ENCODE measurements at places on chromosomes 2 and 18. TPM values are rescaled to one million over a fixed set of nuclear protein-coding genes. Genes with fewer than 3 reads are reported as not detected.

- DNase-seq: no peak
- H3K27me3 ChIP-seq: no peaks in the 10 kb centered on the region
- H3K36me3 ChIP-seq: no peaks in the 10 kb centered on the region
- H3K4me1 ChIP-seq: no peaks in the 10 kb centered on the region
- no peak overlapping the region for H3K4me3 ChIP-seq
These were observed 363.7 kb upstream of the CHAC2 start for GRCh38 chr2:53403792-53404413.

GRCh38 chr2:154637456-154637855 is 61.0 kb upstream of the KCNJ3 start:
- no peak overlapping the region for H3K27ac ChIP-seq
- DNase-seq: no peak
- H3K4me3 ChIP-seq: no peak overlapping the region
- H3K4me1 ChIP-seq: no peaks in the 10 kb centered on the region
- H3K27me3 ChIP-seq: no peaks in the 10 kb centered on the region
- no peaks in the 10 kb centered on the region for H3K36me3 ChIP-seq

DNA sequence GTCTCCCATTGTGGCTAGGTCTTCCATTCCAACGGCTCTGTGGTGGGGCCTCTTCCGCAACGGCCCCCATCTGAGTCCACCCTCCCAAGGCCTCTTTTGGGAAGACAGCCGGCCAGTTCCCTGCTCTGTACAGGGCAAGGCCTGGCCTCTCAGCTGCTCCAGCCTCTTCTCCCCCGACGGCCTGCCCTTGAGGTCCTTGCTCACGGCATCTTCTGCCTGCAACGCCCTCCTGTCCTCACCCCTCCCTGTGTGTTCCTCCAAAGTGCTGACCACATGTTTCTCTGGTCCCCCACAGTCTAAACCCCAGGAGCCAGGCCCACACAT is 16.0 kb downstream of the HS6ST1 start:
- H3K36me3 ChIP-seq: no peaks in the 10 kb centered on the region
- no peak for DNase-seq
- H3K27me3 ChIP-seq: no peaks in the 10 kb centered on the region
- H3K27ac ChIP-seq: no peak overlapping the region
- no peak overlapping the region for H3K4me3 ChIP-seq

DNA sequence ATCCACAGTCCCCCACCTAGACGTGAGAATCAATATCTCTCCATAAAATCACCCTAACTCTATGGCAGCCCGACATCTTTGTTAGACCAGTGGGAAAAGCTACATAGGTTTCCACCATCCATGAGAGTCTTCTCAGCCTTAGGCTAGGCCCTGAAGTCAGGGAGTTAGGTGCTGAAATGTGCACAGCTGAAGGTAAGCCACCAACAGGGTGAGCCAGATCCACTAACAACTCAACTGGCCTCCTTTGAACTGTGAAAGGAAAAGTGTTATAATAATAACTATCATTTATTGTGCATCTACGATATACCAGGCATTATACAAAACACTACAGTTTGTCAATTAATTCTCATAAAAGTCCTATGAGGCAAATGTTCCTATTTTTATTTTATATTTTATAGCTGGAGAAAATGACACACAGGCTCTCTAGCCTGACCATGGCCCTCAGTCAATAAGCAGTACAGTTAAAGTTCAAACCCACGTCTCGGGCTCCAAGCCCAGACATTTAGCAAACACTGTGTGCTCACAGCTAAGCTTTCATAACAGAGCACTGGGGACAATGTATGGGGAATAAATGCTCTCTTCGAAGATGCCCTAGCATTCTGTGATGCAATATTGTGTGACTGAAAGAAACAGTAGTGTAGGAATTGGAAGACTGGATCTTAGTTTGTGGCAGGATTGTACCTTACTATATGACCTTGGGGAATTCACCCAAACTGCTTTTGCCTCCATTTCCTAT is 11.2 kb upstream of the CYP27C1 start:
- no peak overlapping the region for H3K4me3 ChIP-seq
- peaks cover 4% of the 10 kb centered on the region for H3K4me1 ChIP-seq
- no peaks in the 10 kb centered on the region for H3K36me3 ChIP-seq
- H3K27ac ChIP-seq: no peak overlapping the region
- no peak for DNase-seq

DNA sequence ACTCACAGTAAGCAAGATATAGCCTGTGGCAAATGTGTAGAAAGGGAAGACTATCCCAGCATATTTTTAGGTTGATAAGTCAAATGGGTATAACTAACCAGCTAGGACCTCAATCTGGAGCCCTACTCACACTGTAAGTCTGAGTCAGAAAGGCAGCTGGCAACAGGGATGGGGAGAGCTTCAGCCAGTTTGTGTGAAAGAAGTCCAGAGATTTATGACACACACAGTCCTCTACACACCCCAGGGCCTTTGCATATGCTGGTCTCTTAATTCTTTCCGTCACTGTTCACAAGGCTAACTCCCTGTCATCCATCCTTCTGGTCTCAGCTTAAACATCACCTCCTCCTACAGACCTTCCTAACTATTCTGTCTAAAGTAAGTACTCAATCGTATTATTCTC is 5.9 kb upstream of the TCF4 start:
- no peaks in the 10 kb centered on the region for H3K36me3 ChIP-seq
- H3K27me3 ChIP-seq: no peaks in the 10 kb centered on the region

- H3K4me1 ChIP-seq: no peaks in the 10 kb centered on the region
- no peaks in the 10 kb centered on the region for H3K36me3 ChIP-seq
- no peaks in the 10 kb centered on the region for H3K27me3 ChIP-seq
These were observed 23.6 kb downstream of the FAM171B start for GRCh38 chr2:186717320-186718007.

- no peaks in the 10 kb centered on the region for H3K36me3 ChIP-seq
- no peak overlapping the region for H3K4me3 ChIP-seq
- H3K27me3 ChIP-seq: no peaks in the 10 kb centered on the region
These were observed 150.7 kb downstream of the CDH7 start for GRCh38 chr18:65901522-65901921.

GRCh38 chr2:169178804-169179390 is 109.5 kb downstream of the DHRS9 start:
- H3K27me3 ChIP-seq: no peaks in the 10 kb centered on the region
- DNase-seq: no peak
- H3K36me3 ChIP-seq: peaks cover 10% of the 10 kb centered on the region
- H3K4me1 ChIP-seq: no peaks in the 10 kb centered on the region
- no peak overlapping the region for H3K27ac ChIP-seq
- H3K4me3 ChIP-seq: no peak overlapping the region

The CDH7 gene
- not detected for total RNA-seq

The MAPK4 gene
- 10.9 TPM for total RNA-seq

The SCG2 gene
- total RNA-seq: 5.2 TPM

Data from thyroid gland (tissue), 4 donors.